ENCODE measurements at places on chromosomes 3 and 15.

DNA sequence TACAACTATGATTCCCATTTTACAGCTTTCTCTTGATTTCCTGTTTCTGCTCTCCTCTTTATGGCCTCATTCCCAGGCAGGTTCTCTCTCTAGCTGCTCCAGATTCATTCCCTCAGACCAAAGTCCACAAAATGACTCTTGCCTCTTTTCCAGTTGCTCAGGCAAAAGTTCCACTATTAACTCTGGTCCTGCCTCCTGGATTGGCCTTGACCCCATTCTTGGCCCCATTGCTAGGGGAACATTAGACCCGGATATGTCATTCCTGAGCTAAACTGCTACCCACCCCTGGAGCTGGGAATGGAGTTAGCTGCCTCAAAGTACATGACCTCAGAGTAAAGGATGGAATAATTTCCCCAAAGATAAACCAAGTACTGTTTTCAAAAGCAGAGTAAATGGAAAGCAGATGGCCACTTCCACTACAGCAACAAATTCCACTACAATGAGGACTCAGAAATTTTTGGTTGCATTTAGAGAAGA, 73.0 kb upstream of the GAP43 start:
- DNase-seq = peak; percentile 5

DNA sequence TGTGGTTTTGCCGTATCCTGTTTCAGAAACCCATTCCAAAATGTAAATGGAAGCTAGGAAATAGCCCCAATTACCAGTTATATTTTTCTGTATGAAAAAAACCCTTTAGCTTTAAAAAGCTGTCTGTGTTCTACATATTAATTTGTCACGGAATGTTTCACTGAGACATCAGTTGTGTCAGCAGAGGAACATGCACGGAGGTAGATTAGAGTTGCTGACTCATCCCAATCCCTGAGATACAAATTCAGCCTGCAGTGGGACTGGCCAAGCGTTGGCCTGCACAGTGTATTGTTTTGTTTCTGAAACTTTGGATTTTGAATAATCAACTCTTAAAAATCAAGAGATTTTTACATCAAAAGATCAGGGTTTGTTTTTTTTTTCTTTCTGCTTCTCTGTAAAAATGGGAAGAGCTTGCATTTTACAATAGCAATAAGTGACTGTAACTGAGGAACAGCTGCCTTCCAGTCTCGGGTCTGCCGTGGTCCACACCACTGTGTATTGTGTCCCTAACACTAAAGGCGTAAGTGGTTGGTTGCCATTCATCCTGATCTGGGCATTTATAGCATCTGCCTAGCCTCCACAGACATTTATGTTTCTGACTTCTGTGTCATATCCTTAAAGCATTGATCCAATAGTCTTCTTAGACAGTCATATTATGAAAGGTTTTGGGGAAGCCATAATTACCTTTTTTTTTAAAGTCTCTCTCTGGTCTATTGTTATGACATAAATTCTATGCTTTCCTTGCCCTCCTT, 218.1 kb downstream of the ADAMTSL3 start:
- no peak for DNase-seq

GRCh38 chr15:92336419-92336987, 57.2 kb upstream of the ST8SIA2 start:
- DNase-seq = no peak

DNA sequence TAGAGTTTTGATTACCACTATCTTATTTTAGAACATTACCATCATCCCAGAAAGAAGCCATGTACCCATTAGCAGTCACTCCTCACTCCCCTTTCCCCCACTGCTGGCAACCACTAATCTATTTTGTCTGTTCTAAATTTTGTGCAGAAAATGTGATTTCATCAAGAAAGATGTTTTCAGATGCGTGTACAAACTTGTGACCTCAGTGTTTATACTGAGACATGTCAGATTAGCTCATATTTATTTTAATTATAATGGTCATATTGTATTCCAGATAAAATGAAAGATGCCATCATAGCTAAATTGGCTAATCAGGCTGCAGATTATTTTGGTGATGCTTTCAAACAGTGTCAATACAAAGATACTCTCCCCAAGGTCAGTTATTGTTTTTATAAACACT, 27.8 kb downstream of the PDCD6IP start:
- no peak for DNase-seq

DNA sequence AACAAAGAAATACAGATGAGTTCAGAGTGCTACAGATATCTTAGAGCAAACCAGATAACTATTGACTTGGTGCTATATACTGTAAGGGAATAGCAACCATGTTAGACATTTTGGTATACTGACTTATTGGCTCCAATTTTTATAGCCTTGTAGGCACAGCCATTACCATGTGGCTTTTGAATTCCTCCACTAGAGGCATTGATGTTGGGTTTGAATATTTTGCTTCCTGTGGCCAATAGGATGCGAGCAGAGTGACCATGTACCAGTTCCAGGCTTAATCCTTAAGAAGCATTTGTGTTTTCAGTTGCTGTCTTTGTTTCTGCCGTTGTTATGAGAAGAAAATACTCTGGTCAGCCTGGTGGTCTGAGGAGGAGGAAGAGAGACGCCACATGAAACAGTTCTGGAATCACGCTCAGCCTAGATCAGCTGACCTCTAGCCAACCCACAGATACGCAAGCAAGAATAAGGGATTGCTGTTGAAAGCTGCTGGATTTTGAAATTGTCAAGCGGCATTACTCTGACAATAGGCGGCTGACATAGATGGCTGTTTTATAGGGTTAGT, 109.4 kb upstream of the TNIK start:
- no peak for DNase-seq

DNA sequence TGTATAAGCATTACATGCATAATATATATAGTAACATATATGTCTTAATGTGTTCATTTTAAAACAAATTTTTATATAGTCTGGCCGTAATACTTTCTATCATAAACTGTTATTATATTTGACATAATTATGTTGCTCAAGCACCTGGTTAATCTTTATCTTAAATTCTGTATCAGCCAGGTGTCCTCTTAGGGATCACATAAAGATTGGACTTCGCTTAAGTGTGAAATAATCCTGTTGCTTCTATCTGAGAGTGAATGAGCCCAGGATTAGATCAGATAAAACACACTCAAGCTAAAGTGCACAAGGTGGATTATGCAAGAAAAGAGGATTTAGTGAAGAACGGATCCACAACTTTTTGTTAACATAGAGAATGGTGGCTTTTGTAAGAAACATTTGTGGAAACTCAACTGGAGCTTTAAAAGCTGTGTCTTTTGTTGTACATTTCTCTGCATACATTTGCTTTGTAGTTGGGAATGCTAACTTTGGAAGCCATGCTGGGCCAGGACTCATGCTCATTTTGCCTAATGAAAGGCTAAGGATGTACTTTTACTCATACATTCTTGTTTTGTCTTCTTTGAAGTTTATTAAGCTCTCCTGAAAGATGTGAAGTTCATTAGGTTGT, 437.8 kb downstream of the ZIC1 start:
- no peak for DNase-seq

DNA sequence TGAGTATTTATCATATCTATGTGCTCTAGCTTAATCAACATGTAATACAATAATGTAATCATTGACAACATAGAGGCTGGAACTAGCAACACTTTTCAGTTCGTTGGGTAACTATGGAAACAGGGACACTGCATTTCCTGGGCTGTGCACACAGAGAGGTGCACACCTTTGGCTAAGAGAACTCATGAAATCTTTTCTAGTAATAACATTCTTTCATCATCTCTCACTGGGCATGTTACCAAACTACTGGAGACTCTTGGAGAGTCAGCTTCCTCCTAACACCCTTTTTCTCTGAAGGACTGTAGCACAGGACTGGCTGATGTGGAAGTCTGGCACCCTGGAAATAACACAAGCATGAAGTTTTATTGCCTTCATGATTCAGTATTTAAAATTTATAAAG, 135.6 kb downstream of the KCNMB2 start:
- no peak for DNase-seq

DNA sequence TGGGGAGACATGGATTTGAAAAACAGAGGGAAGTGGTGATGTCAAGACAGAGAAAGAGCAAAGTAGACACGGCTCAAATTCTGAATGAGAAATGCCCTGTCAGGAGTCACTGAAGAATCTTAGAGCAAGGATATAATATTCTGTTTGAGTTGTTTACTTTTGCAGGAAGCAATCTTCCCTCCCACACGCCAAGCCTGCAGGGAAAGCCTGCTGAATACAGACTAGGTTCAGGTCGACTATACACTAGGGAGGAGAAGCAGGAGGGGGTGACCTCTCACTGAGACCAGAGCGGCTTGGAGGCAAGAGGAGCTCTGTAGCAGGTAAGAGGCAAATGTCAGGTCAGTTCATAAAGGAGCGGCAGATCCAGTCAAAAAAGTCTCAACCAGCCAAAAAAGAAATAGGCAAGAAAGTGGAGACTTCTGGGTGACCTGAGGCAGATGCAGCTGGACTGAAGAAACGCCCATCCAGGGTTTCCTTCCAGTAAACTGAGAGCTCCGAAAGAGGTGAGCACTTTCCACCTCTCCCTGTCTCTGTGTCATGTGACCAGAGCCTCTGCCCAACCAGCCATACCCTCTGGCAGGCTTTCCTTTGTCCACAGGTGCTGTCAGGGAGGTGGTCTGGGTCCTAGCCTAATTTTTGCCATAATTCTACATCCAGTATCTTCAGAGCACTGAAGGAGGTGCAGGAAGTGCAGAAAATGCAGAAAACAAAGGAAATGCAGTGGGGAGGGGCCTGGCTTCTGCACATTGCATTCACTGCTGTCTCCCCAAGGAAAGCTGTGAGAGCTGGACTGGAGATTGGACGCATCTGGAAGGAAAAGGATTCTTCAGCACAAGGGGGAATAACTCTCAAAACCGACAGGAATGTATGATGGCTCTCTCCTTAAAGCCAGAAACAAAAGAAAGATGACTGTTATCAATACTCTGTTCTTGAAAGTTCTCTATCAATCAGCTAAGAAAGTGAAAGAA, 37.8 kb upstream of the CTXND1 start:
- DNase-seq = no peak

DNA sequence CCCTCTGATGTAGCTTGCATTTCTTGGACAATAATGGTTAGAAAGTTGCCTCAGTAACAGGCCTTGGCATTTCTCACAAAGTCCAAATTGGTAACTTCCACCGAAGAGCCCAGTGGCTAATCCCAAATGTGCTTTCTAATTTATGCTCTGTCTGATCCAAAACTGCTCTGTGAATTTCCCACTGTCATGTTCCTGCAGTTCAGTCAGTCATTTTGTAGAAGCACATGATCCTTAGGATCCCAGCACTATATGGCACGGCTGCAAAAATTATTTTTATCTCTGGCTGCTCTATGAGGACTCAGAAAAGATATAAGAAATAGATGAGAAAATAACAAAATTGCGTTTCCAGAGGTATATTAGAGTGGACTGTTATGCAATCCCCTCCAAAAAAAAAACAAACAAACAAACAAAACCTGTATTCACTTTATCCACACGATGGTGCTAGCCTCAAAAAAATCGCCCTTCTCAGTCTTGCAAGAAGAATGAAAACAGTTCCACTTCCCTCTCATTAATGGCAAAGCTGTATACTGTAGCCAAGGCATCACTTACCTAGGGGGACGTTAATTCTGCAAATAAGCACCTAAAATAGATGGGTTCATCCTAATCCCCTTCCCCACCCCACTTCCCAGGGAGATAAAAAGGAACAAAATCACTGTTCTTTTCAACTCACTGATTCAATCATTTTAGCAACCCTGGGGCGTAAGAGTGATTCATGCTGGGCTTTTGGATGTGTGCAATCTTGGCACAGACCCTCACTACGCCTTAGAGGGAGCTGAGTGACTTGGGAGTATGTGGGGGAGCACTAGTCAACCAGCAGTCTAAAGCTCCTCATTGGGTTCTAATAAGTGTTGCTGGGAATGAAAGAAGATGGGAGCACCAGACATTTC, 61.3 kb downstream of the TMCO5A start:
- peak; percentile 54 for DNase-seq

- DNase-seq = no peak
Measured at GRCh38 chr3:140441006-140441405, 236.9 kb upstream of the TRIM42 start.

DNA sequence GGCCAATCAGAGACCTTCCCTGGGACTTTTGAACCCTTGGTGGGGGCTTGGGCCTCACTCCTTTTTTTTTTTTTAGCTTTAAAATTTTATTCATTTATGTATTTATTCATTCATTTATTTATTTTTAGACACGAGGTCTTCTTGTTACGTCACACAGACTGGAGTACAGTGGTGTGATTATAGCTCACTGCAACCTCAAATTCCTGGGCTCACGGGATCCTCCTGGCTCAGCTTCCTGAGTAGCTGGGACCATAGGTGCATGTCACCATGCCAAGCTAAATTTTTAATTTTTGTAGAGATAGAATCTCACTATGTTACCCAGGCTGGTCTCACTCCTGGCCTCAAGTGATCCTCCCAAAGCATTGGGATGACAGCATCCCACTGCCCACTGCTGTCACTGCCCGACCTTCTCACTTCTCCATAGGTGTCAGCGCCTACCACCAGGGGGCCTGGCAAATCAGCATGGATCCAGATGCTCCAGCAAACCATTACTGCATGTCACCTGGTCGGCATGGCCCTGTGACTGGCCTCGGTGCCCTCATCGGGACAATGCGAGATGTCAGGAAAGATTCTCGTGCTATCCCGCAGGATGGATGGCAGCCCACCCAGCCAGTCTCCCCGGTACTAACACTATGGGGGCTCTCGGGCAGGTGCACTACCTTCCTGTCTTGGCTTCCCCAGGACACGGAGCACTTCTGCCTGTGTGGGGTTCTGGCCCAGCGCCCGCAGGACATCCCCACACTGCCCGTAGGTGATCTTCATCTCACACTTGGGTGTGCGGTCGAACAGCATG, 3.0 kb downstream of the MYL3 start:
- no peak for DNase-seq

DNA sequence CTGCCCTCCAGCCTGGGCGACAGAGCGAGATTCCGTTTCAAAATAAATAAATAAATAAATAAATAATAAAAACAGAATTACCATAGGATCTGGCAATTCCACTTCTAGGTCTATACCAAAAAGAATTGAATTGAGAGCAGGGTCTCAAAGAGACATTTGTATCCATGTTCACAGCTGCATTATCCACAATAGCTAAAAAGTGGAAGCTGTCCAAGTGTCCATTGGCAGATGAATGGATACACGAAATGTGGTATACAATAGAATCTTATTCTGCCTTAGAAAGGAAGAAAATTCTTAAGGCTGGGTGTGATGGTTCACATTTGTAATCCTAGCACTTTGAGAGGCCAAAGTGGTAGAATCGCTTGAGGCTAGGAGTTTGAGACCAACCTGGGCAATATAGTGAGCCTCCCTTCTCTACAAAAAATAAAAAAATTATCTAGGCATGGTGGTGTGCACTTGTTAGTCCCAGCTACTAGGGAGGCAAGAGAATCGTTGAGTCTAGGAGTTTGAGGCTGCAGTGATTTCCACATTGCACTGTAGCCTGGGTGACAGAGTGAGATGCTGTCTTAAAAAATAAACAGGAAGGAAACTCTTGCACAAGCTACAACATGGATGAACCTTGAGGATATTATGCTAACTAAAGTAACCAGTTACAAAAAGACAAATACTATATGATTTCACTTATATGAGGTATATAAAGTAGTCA, 24.2 kb downstream of the PFKFB4 start:
- no peak for DNase-seq

GRCh38 chr3:58092521-58092920, 84.3 kb downstream of the FLNB start:
- no peak for DNase-seq

GRCh38 chr3:122497425-122497824, 17.3 kb downstream of the KPNA1 start:
- DNase-seq = no peak
